GOT3 (cell line): ENCODE measurements at places on chromosomes 12 and 14.

DNA sequence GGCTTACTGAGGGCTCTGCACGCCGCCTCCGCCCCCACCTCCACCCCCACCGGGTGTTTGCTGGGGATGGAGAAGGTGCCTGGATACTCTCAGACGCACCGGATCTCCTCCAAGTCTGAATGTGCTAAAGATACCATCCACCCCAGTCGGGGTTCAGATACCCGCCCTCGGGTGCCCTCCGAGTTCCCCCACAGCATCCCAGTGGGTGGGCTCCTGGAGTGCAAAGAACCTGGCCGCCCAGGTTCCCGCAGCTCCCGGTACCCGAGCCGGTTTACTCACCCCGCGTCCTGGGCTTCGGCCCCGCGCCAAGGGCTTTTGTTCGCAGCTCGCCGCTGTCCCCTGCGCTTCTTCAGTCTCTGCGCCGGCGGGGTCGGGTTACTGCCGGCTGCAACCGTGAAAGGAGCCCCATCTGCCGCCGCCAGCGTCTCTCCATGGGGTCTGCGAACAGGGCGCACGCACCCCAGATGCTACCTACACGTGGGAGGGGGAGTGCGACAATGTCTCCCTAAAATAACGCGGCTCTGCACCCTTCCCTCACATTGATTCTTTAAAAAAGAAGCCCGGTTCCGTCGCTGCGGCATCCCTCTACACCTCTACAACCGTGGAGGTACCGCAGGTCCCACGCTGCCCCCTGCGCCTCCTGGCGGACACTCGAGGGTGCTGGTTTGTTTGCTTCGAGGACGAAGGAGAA lies at the start of gene CCDC177:
Gene CCDC177, minus strand, starts transcription at position 609 of the 691 bp plus-strand sequence. CDS start 1,249 bp downstream, outside the sequence.
- DNase-seq, result no peak

DNA sequence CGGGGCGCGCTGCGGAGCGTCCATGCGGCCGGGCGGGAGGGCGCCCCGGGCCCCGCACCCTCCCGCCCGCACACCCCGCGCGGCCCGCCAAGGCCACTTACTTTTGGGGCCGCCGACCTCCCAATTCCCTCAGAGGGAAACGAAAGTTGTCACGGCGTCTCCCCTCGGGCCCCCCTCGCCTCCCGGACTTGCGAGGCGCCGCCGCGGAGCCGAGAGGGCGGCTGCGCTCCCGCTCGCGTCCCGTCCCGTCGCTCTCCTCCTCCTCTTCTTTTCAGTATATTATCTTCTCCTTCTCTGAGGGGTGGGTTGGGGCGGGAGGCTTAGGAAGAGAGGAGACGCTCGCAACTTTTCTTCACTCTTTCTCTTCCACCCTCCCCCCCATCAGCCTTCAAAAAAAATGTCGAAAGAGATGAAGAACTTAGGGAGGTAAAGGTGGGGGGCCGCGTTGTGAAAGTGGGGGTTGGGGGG lies 613 bp downstream of the DUSP16 start:
- DNase-seq, result no peak

DNA sequence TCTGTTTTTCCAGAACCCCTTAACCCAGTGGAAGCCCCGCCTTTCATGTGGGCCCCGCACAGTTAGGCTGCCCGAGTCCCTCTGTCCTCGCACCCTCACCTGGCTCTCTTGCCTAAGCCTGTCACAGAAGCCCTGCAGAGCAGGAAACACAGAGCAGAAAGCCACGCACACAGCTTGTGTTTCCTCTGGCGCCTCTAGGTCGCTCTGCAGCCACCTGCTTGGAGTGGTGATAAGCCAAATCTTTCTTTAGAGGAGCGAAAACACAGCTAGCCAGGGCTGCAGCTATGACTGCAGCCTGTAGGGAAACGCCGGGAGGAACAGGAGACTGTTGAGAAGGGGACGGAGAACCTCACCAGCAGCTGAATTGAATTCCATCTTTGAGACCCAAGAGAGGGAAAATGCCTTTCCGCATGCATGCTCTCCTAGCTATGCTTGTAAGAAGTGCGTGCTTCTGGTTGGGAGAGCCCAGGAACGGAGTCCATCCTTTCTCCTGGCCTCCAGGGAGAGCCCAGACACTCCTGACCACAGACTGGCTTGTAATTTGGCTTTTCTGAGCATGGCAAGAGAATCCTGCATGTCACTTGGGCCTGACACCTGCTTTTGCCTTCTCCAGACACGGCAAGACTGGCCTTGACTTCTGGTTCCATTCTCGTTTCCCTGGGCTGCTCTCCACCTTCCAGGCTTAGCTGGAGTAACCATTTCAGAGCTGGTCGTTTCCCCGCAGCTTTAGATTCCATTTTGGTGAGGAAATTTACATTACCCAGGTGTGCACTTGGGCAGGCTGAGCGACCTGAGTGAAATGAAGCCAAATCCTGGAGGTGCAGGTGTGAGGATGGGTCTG lies 301.6 kb downstream of the CACNA1C start:
- DNase-seq, result no peak

- no peak for DNase-seq
Measured at GRCh38 chr12:30877105-30877875, 49.3 kb upstream of the TSPAN11 start.

GRCh38 chr14:91173221-91173670 lies 59.4 kb downstream of the DGLUCY start:
- no peak for DNase-seq

DNA sequence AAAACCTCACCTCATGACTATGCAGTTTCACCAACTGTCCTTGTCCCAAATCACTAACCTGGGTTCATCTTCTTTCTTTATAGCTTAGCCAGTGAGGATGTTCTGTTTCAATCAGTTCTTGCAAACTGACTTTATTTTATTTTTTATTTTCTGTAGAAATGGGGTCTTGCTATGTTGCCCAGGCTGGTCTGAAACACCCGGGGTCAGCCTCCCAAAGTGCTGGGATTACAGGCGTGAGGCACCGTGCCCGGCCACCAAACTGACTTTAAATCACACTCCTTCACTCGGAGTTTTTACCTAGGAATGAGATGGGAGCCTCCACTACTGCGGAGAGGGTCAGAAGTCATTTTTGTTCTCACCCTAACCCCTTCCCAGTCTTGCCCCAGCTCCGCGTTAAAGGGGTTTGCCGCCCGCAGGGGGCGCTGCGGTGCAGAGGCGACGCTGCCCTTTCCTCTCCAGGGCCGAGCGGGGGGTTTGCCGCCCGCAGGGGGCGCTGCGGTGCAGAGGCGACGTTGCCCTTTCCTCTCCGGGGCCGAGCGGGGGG lies 7.0 kb upstream of the B4GALNT3 start:
- DNase-seq, result no peak

DNA sequence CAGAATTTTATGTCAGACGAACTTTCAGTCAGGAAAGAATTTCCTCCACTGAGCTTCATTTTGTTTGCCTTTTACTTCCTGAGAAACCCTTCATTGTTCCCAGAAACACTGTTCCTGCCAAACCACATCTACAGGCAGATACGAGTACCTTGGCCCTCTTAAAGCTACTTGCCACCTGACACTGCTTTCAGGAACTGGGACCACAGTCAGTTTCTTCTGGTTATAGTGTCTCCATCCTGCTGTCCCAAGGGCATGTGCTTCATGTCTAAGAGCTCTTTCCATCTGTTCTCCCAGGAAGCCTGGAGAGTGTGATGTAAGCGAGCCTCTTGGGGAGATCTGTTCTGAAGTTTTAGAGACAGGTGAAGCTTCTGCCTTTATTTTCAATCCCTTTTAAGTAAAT lies 161.7 kb upstream of the PLEKHA5 start:
- DNase-seq, result no peak

DNA sequence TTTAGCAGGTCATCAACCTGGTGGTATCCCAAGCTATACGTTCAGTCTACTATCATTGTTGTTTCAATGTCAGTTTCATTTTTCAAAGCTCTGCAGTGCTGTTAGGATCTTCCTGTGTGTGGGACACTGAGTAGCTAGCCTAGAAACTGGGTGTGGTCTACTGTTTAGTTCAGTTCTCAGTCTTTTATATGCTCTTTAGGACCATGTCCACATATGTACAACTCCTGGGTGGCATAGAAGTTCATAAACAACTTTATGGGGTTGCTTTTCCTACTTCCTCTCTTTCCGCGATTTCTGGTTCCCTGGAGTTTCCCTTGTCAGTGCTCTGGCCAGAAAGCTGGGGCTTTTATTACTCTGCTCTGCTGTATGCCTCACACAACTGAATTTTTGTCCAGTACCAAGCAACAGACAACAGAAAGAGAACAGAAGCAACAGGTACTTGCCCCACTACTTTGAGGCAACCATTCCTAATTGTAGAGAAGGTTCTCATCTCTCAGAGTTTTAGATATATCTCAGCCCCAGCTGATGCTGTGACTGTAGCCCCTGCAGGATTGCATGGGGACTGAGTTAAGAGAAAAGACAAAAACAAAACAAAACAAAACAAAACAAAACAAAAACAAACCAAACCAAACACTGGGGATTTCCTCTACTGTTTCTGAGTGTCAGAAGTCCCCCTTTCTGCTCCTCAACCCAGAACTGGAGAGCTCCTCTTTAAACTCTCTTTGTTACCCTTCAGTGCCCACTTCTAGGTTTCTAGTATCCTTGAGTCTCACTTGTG lies 30.3 kb downstream of the MIS18BP1 start:
- no peak for DNase-seq

GRCh38 chr14:52026017-52026660 lies 36.8 kb downstream of the RTRAF start:
- no peak for DNase-seq

DNA sequence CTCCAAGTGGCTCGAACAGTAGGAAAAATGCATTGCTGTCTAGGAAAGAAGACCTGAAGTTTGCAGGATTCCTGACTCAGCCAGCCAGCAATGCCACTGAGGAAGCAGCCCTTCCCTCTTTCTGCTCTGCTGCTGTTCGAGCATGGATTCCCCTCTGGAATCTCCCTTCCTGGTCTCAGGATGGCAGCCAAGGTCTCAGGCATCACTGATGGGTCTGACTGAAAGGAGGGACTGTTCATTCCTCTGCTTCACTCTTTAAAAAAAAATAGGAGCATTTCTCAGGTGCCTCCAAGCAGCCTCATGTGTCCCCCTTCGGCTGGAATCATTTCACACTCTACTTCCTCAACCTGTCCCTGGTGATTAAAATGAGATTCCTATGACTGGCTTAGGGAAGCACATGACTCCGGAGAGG lies 62.4 kb downstream of the SLC15A4 start:
- no peak for DNase-seq

DNA sequence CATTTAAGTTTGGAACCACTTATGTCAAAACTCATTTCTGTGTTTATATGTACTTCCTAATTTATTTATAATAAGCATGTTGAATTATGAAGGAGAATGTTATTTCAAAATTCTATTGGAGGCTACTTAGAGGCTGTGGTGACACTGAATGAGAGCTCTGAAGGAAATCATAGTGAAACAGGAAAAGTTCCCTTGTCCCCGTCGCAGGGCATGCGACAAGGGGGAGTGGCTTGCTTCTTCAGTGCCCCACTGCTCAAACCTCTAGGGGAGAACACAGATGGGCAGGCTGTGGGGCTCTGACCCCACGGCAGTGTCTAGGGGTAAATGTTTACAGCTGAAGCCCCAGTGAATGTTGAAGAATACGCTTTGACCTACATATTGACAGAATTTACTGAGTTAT lies 261.9 kb downstream of the RAD51B start:
- no peak for DNase-seq

GRCh38 chr12:93813972-93814821 lies 137.0 kb downstream of the CRADD start:
- no peak for DNase-seq

DNA sequence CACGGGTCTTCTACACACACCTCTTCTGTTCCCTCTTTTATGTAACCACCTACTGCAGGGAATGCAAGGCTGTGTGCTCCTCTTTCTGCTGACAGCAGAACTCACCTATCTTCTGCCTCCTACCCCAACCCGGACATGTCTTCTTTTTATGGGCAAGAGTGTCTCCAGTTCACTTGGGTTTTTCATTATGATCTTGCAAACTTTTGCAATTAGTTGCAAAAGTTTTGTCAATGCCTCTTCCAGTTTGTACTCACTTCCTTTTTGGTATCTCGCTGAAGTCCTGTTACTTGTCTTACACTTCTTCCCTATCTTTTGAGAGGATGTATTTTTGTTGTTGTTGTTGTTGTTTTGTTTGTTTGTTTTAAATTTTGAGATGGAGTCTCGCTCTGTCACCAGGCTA lies 50.6 kb downstream of the DRAM1 start:
- DNase-seq, result no peak

DNA sequence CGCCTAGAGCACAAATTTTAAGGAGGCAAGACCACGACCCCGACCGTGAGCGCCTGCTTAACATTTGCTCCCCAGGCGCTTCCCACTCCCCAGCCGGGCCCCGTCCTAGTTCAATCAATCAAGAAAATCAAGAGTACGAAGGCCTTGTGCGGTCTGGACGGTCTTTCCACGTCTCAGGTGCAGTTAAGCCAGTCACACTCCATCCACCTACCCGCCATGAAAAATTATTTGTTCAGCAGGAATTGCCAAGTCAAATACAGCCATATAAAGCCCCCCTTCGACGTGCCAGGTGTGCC lies 603 bp upstream of the LRR1 start:
- no peak for DNase-seq

- DNase-seq, result no peak
Measured at GRCh38 chr14:74488786-74489397, 4.2 kb downstream of the NPC2 start.

DNA sequence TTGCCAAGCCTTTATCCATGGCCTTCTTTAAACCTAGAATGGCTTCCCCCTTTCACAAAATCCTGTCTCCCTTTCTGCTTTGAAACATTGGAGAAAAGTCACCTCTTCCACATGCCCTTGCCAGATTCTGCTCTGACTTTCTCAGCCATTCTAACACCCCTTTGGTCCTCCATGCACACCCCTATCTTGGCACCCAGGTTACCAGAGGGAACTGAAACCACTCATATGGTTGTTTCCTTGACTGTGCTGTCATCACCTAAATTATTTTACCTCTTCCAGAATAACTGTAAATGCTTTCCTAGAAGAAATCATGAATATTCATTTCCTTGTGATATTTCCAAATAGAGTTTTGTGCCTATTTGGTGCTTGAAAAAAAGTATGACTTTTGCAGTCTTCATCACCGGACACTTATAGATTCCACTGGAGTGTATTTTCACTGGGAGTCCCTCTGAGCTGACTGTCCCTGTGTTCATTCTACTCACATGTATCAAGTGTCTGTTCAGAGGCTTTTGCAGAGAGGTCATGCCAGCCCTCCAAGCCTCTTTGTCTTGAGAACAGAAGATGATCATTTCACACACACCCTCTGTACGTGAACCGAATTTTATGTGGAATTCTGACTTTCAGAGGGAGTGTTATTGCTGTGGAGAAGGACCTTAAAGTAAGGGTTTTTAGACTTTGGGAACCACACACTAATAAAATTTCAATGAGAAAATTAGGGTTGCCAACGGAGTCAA lies 74.1 kb downstream of the PLXNC1 start:
- no peak for DNase-seq

GRCh38 chr14:103889313-103890051 lies 38.8 kb upstream of the TDRD9 start:
- no peak for DNase-seq
